ENCODE measurements at places on chromosomes 6 and 20. TPM values are rescaled to one million over a fixed set of nuclear protein-coding genes. Genes with fewer than 3 reads are reported as not detected.

GRCh38 chr6:47804821-47805220 lies 23.0 kb downstream of the OPN5 start:
- no peak for DNase-seq

DNA sequence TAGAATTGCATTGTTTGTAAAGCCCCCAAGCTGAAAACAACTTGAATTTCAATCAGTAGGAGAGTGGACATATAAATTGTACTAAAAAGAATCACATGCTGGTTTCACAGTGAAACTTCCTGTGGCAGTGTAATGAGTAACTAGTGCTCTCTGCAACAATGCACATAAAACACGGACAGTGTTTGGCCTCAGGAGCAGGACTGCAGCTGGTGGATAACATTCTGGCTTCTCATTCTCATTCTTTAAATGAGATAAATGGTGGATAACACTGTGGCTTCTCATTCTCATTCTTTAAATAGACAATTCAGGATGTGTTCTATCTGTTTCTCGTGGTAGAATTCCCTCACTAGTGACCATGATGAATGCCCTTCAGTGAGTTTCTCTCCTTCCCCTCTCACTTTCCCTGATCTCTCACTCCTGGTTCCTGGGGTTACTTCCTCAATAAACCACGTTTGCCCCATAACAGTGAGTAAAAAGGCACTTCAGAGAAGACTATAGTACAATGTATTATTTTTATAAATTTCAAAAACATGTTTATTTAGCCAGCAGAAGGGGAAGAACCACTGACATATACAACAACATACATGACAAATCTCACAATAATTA lies 59.9 kb downstream of the SLC22A2 start:
- no peak for DNase-seq

DNA sequence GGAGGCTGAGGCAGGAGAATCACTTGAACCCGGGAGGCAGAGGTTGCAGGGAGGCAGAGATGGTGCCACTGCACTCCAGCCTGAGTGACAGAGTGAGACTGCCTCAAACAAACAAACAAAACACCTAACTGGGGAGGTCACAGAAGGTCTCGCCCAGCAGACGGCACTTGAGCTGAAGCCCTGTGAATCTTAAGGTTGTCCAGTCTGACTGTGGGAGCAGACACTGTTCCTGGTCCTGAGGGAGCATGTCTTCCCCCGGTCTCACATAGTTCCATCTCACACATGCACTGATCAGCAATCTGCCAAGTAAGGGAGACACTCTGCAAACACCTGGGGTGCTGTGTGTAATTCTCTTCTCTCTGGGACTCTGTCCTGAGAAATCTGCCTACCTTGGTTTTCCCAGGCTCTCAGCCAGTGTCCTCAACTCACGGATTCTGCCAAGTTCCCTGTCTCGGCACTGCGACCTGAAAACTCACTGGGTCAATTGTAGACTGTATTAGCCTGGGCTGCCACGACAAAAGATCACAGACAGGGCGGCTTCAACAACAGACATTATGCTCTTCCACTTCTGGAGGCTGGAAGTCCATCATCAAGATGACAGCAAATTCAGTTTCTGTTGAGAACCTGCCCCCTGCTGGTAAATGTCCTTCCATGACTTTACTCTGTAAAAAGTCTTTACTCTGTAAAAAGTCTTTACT lies 94.3 kb downstream of the JPH2 start:
- peak; percentile 51 for DNase-seq

- no peak for DNase-seq
Observed at GRCh38 chr6:129329678-129330077, 380.3 kb downstream of the ARHGAP18 start.

- no peak for DNase-seq
Observed at GRCh38 chr6:78995346-78995745, 82.7 kb downstream of the PHIP start.

Gene FAM135A
- polyA plus RNA-seq, result 14.1 TPM

Gene GJA10
- polyA plus RNA-seq, result not detected

Gene ANGPT4
- polyA plus RNA-seq, result 0.02 TPM

Gene CLPSL1
- not detected for polyA plus RNA-seq

Gene AGER
- polyA plus RNA-seq, result 352 TPM
